Ureter (tissue), 1 donor: ENCODE measurements at places on chromosomes 2 and 18.

- no peak for DNase-seq
Observed at GRCh38 chr2:47313141-47313691, 89.7 kb upstream of the MSH2 start.

DNA sequence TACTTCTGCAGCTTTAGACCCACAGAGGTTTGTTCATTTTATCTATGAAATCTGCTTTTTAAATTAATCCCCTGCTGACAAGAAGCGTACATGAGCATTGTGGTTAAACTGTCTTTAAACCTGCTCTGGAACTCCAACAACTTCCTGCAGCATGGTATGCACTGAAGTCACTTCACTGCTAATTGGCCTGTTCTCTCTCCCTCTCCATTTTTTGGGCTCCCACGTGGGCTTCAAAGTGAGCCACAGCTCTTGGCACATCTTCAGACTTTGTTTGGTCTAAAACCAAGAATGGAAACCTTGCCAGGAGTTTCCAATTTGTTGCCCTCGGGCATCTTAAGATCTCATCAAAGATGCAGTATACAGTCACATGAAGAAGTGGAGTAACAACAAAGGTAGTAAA, 311.4 kb downstream of the LRRTM1 start:
- DNase-seq: no peak

- DNase-seq: peak; percentile 41
Observed at GRCh38 chr2:240411261-240412160, 24.0 kb upstream of the GPC1 start.

- no peak for DNase-seq
Observed at GRCh38 chr18:44853430-44853829, 172.7 kb downstream of the SETBP1 start.

- DNase-seq: no peak
Observed at GRCh38 chr2:72946466-72946865, 29.1 kb downstream of the EMX1 start.

DNA sequence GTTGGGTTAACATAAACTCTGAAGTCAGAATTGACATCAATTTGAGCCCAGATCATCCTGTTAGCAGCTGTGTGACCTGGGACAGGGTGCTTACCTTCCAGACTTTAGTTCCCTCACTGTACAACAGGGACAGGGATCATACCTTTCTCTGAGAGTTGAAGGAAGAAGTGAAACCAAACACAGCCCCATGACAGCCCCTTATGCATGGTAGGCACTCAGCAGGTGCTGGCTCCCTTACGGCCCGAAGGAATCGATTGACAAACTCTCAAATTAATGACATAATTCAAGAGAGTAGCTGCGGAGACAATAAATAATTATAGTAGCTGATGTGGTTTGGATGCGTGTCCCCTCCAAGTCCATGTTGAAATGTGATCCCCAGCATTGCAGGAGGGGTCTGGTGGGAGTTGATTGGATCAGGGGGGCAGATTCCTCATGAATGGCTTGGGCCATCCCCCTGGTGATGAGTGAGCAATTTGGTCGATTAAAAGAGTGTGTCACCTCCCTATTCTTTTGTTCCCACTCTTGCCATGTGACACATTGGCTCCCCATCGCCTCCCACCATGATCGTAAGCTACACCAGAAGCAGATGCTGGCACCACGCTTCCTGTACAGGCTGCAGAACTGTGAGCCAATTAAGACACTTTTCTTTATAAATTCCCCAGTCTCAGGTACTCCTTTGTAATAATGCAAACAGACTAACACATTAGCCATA, 72.4 kb downstream of the ODC1 start:
- DNase-seq: no peak

GRCh38 chr2:207683879-207684627, 27.4 kb upstream of the CCNYL1 start:
- DNase-seq: no peak

- DNase-seq: peak; percentile 17
Observed at GRCh38 chr18:48813321-48813720, 137.4 kb downstream of the SMAD7 start.

DNA sequence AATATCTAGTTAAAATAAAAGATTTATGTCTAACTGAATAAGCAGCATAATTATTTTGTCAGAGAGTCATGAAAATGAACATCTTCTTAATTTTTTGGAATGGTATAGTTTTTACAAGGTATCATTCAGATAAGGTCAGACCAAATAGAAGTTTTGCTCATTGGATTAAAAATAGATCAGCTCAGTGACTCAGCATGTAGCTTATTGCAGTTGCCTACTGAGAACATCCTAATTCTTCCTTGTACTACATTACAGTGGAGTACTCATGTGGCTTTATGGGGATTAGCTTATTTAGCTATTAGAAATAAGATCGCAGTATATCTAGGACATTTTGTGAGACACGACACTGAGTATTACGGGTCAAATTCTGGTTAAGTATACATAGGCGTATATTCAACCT, 38.2 kb upstream of the PPM1B start:
- DNase-seq: no peak

DNA sequence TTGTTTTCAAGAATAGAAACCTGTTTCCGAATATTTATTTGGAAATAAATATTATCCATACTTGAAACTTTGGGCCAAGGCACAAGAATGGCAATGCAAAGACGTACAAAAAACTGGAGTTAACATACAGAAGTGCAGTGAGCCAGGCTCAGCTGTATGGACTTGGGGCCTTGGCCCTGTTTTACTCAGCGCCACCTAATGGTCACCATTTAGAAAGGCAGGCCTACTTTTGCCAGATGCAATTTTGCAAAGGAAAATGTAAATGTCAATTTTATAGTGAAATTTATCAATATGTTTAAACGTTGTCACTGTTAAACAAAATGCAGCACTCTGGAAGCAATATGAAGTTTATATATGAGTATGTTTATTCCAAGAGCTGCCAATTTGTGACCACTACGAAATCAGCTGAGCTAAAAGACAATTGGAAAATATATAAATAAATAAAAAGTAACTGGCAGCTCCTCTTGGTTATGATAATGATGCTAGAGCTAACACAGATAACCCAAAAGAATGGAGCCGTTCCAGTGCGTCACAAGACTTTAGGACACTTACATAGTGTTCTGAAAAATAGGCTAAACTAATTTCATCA, 155.0 kb downstream of the ARHGAP15 start:
- DNase-seq: no peak

- no peak for DNase-seq
Observed at GRCh38 chr2:5520463-5520972, 171.7 kb upstream of the SOX11 start.

GRCh38 chr2:150339282-150339681, 148.2 kb downstream of the RND3 start:
- no peak for DNase-seq

DNA sequence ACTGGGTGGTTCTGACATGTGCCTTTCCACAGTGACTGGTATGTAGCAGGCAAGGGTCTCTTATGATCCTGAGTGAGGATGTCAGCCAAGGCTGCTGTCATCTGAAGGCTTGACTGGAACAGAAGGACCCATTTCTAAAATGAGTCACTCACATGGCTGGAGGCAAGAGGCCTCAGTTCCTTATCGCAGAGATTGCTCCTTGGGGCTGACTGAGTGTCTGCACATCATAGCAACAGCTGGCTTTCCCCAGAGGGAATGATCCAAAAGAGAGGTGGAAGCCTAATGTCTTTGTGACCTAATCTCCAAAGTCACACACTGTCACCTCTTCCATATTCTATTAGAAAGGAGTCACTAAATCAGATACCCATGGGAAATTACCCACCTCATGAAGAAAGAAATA, 114.0 kb downstream of the NEDD4L start:
- DNase-seq: no peak

DNA sequence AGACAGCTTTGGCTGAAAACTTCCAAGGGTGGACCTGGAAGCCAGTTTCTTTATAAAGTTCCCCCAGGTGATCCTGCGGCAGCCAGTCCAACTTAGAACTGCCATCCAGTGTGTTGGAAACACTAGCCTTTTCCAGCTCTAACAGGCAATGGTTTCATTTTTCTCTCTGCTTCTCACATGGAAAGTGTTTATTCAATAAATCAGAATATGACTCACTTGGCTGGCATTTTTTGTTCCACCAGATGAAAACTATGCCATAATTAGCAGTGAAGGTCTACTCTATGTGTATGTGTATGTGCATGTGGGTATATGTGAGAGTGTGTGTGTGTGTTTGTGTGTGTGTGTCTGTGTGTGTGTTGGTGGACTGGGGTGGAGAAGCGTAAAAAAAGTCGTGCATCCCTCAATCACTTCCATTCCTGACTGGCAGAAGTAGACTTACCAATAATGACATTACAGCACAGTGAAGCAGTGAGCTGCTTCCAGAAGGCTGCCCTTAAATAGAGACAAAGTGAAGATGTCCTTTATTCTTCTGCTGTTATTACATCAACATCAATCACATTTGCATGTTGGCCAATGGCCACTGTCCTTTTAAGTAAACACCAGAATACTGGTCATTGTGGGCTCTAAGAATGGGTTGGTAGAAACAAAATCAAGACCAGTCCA, 90.9 kb upstream of the SETBP1 start:
- DNase-seq: no peak

- DNase-seq: no peak
Observed at GRCh38 chr2:68196120-68196716, 38.5 kb downstream of the PNO1 start.

- no peak for DNase-seq
Observed at GRCh38 chr2:23691565-23691964, 235.4 kb downstream of the ATAD2B start.

DNA sequence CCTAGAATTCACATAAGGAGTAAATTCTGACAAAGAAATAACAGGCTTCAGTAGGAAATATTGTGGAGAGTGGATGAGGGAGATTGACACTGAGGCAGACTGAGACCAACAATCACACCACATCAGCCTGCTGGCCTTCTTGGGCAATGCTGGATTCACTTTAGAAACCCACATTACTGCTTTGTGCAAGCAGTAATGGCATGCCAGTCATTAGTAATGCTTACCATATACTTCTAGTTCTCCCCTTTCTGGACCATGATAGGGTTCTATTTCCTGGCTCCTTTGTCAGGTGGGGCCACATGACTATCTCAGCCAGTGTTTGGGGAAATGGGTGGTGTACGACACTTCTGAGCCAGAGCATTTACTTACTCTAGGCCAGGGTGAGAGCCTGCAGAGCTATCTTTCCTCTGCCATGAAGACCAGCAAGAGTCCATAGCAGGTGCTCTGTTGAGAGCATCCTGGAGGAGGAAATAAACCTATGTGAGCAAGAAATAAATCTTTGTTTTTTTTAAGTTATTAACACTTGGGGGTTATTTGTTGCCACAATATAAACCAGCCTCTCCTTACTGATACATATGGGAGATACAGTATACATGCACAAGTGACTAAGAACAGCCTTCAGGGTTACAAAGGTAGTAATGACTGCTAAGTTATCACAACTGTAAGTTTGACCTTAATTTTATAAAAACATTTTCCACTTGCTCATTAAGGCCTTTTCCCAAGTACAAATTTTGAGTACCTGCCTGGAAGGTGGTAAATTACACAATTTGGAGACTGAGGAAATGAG, 89.3 kb upstream of the TANK start:
- DNase-seq: no peak

DNA sequence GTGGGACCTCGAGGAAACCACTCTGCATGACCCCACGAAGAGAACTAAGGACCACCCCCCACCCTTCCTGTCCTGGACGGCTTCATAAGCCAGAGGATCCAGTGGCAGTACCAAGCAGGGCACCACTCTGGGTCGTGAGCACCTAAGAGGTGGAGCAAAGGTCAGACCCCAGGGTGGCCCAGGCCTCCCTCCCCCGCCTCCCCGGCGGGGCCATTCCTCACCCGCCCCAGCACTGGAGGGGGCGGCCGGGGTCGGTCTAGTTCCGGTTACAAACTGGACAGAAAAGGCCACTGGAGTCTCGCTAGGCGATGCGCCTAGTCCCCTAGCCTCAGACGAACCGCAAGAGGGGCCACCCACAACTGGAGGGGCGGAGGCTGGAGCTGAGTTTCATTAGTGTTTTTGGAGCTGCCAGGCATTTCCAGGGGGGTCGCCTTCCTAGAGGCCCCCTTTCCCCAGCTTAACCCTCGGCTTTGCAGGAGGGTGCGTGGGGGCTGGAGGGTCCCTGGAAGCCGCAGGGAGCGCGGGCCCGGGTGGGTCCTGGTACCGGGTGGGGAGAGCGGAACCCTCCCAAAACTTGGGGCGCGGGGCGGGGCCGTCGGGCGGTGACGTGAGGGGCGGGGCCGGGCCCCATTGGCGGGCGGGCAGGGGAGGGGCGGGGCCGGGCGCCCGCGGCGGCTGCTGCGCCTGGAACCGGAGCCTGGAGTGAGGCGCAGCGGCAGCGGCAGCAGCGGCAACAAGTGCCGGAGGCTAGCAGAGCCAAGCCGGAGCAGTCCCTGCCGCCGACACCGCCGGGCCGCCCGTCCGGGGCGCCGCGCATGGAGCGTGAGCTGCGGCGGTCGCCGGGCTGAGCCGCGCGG, at the start of gene B3GNT2:
Gene B3GNT2 (plus strand): TSS at position 695 of the 857 bp plus-strand sequence. CDS start 26,106 bp downstream, outside the sequence.
- peak; percentile 87 for DNase-seq

DNA sequence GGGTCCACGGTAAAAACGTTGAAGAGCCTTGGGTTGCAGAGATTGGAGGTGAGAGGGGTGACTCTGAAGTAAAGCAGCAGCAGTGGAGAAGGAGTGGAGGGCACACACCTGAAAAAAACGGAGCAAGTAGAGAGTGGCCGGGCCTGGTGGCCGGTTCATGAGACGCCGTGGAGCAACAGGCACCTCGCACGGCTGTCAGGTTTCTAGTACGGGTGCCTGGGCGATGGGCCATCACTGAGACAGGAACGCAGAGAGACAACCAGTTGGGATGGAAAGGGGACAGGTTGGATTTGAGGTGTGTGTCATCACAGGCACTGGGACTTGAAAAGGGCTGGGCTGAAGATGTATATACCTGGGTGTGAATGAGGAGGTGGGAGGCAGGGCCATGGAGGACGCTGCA, 104.2 kb downstream of the MTCL1 start:
- no peak for DNase-seq

DNA sequence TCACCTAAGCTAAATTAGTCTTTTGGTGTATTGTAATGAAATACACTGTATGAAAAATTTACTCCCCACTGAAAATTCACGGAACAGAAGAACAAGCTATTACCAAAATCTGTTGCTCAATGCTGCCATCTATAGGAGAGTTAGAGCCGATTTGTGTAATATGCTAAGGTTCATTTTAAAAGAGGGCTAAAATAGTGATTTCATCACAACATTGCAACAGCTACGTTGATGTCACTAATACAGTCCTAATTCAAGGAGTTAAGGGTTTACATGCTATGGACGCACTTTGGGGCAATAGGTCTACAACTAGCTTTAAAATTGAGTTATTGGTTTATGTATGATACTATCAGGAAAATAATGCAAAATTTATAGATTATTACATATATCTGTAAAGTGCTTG, 3.0 kb upstream of the IRS1 start:
- DNase-seq: no peak

GRCh38 chr2:148967578-148967977, 70.9 kb upstream of the LYPD6B start:
- no peak for DNase-seq

- DNase-seq: no peak
Observed at GRCh38 chr2:69041214-69041613, 28.2 kb downstream of the ANTXR1 start.

- peak; percentile 52 for DNase-seq
Observed at GRCh38 chr2:85889627-85890281, 964 bp upstream of the ST3GAL5 start.

GRCh38 chr2:176395273-176395854, 126.1 kb downstream of the MTX2 start:
- DNase-seq: no peak

GRCh38 chr2:191150600-191151330, at the start of gene STAT4:
Gene STAT4, minus strand, starts transcription at chr2:191150994. Its CDS starts 2,791 bp downstream, at chr2:191148203.
- DNase-seq: peak; percentile 56

GRCh38 chr2:196966061-196966460, 39.6 kb upstream of the PGAP1 start:
- DNase-seq: no peak
